ENCODE measurements at places on chromosomes 1 and 21. TPM values are rescaled to one million over a fixed set of nuclear protein-coding genes. Genes with fewer than 3 reads are reported as not detected.

- no peak for DNase-seq
These were observed 162.3 kb upstream of the APP start for GRCh38 chr21:26332867-26333266.

The RNF2 gene
- 38.4 TPM for polyA plus RNA-seq

The USH2A gene
- 0.01 TPM for polyA plus RNA-seq

GRCh38 chr1:160210561-160210960 lies 5.4 kb downstream of the PEA15 start:
- no peak for DNase-seq
